ENCODE measurements at places on chromosomes 3 and 15.

GRCh38 chr3:72213296-72214065 is 428.5 kb upstream of the PROK2 start:
- no peaks in the 10 kb centered on the region for H3K4me1 ChIP-seq
- H3K27me3 ChIP-seq, result no peaks in the 10 kb centered on the region
- H3K4me3 ChIP-seq, result no peak overlapping the region
- no peak for DNase-seq
- no peak overlapping the region for H3K27ac ChIP-seq
- H3K36me3 ChIP-seq, result no peaks in the 10 kb centered on the region

DNA sequence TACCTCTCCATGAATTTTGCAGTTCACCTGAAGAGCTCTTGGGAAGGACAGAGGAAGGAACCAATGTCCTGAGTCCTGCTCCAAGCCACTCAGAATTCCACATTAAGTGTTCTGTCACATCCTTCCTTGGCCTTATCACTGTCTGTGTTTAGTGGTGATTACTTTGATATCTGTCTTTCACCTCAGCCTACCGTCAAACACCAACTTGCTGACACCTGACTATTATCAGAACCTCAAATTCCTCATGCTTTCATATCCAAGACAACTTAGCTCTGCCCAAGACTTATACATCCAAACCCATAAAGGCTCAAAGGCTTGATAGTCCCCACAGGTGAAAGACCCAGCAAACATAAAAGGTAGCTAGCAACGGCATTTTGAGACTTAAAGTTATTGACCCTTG is 280.0 kb downstream of the MEX3B start:
- no peaks in the 10 kb centered on the region for H3K27me3 ChIP-seq
- no peak overlapping the region for H3K27ac ChIP-seq
- H3K4me3 ChIP-seq, result no peak overlapping the region
- no peaks in the 10 kb centered on the region for H3K36me3 ChIP-seq

- DNase-seq, result no peak
- no peak overlapping the region for H3K4me3 ChIP-seq
- H3K27ac ChIP-seq, result no peak overlapping the region
- H3K4me1 ChIP-seq, result no peaks in the 10 kb centered on the region
- H3K36me3 ChIP-seq, result no peaks in the 10 kb centered on the region
Measured at GRCh38 chr3:189803254-189803653, 172.1 kb downstream of the TP63 start.

DNA sequence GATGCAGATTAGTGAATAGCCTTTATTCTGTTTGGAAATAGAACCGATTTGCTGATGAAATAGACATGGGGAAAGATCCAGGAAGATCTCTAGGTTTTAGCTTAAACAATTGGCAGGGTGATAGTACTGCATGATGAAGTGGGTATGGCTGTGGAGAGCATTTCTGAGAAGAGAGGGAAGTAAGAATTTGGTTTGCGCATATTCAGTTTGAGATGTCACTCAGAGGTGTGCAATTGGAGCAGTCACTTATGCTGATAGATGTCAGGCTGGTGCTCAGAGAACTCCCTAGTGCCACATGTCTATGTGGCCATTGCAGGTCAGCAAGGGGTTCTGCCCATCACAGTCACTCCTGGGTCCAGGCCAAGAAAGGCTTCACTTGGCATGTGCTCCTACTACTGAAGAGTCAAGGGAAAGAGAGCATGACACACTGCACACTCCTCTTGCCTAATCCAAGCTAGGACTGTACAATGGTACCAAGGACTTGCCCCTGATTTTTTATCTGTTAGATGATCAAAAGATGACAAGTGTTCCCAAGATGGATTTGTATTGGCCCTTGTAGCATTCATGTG is 57.2 kb upstream of the ST8SIA2 start:
- H3K27ac ChIP-seq, result no peak overlapping the region
- no peak overlapping the region for H3K4me3 ChIP-seq
- no peak for DNase-seq
- no peaks in the 10 kb centered on the region for H3K36me3 ChIP-seq
- H3K27me3 ChIP-seq, result peaks cover 5% of the 10 kb centered on the region

GRCh38 chr3:38536671-38537070 is 40.5 kb downstream of the EXOG start:
- no peak for DNase-seq
- H3K27me3 ChIP-seq, result no peaks in the 10 kb centered on the region
- no peak overlapping the region for H3K27ac ChIP-seq
- peaks cover 11% of the 10 kb centered on the region for H3K36me3 ChIP-seq

DNA sequence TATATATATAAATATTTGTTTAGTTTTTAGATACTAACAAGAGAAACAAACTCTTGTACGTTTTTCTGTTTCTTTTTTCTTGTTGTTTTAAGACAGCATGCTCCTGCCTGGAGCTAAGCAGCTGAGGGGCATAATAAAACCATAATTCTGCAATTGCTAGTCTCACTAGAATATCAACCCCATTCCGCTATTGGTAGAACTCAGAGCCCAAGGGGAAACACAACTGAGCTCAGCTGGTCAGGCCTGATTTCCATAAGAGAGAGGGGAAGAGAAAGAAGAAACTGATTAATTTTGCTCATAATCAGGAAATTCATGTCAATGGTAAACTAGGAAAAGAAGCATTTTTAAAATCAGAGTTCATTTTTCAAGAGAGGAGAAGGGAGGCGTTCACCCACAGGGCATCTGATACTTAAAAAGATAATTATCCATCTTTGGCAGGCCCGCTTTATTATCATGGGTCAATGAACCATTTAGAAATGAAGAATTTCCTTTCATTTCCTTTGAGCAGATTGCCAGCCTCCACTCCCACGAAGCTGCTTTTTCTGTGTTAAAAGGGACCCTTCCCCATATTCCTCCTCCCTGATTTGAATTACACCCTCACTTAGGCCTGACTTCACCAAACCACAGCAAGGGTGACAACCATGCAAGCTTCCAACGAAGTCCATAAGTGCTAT is 965.3 kb upstream of the CFAP20DC start:
- H3K4me1 ChIP-seq, result peaks cover 94% of the 10 kb centered on the region
- H3K36me3 ChIP-seq, result peaks cover 22% of the 10 kb centered on the region
- no peak for DNase-seq
- H3K4me3 ChIP-seq, result no peak overlapping the region
- no peaks in the 10 kb centered on the region for H3K27me3 ChIP-seq

DNA sequence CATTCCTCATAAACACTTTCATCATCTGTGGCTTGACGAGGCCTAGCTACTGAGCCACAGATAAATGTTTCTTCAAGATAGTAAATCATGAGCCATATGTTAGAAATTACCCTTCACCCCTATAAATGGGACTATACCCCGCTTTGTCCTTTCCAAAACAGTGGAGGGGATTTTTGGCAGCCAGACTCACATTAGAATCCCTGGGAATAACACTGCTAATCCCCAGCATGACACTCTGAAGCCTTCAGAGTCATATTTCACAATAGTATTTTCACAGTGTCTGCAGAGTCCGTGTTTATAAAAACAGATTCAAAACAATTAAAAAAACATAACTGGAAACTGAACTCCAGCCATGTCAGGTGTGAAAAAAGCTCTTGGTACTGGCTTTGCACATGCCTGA is 271.6 kb downstream of the ERC2 start:
- DNase-seq, result no peak
- no peaks in the 10 kb centered on the region for H3K4me1 ChIP-seq
- no peak overlapping the region for H3K27ac ChIP-seq
- H3K4me3 ChIP-seq, result no peak overlapping the region

GRCh38 chr3:30188713-30189112 is 417.7 kb upstream of the TGFBR2 start:
- H3K27me3 ChIP-seq, result no peaks in the 10 kb centered on the region
- H3K36me3 ChIP-seq, result no peaks in the 10 kb centered on the region
- DNase-seq, result no peak
- no peak overlapping the region for H3K4me3 ChIP-seq
- no peak overlapping the region for H3K27ac ChIP-seq

GRCh38 chr3:23726811-23727548 is 78.8 kb upstream of the UBE2E1 start:
- H3K36me3 ChIP-seq, result no peaks in the 10 kb centered on the region
- H3K27me3 ChIP-seq, result no peaks in the 10 kb centered on the region
- peaks cover 5% of the 10 kb centered on the region for H3K4me1 ChIP-seq
- no peak overlapping the region for H3K4me3 ChIP-seq
- DNase-seq, result no peak

- H3K36me3 ChIP-seq, result no peaks in the 10 kb centered on the region
- H3K27ac ChIP-seq, result no peak overlapping the region
- H3K27me3 ChIP-seq, result no peaks in the 10 kb centered on the region
- H3K4me3 ChIP-seq, result no peak overlapping the region
- no peak for DNase-seq
- H3K4me1 ChIP-seq, result no peaks in the 10 kb centered on the region
Measured at GRCh38 chr3:46508850-46509591, 11.2 kb downstream of the RTP3 start.

DNA sequence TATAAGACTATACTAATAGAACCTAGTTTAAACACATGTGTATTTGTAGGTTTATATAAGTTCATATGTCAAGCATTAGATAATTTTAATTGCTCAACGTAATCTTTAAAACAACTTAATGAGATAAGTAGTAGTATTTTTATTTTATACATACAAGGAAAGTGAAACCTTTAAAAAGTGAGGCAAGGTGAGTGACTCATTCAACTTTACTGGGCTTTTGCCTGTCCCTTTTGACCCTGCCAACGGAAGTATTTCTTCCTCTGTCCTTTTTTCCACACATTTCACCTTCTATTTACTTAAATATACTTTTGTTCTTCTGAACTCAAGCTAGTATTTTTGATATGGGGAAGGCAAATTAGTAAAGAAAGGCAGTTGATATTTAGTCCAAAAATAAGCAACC is 78.5 kb downstream of the KBTBD8 start:
- DNase-seq, result no peak
- H3K27ac ChIP-seq, result no peak overlapping the region
- no peaks in the 10 kb centered on the region for H3K36me3 ChIP-seq
- no peaks in the 10 kb centered on the region for H3K4me1 ChIP-seq
- no peak overlapping the region for H3K4me3 ChIP-seq

DNA sequence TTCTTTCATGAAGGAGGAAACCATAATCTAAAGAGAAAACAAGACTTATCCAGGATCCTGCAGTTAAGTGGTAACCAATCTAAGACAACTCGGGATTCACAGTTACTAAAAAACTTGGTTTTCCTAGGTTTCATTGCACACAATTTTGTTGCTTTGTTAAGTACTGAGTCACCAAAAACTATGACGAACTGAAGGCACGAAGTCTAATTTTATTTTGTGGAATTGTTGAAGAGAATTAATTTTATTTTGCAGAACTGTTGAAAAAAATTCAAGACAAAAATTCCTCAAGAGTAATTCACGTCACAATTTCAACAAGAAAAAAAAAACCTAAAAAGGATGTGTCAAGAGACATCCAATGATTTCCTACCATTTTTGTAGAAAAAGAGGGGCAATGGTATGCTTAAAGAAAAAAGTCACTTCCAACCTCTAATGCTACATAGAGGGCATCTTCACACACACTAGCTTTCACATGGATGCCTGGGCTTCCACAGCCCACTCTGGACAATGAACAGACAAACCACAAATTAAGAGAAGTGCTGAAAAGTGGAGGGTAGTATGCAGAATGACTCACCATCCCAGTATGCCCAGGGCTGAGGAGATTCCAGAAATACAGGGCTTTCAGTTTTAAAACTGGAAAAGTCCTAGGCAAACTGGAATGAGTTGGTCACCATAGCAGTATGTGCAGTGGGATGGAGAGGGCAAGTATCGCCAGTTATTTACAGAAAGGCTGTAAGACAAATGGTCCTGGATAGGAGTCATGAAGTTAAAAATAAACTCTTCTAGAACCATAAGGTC is 29.2 kb downstream of the PLOD2 start:
- DNase-seq, result no peak
- no peaks in the 10 kb centered on the region for H3K36me3 ChIP-seq
- no peaks in the 10 kb centered on the region for H3K27me3 ChIP-seq
- no peak overlapping the region for H3K27ac ChIP-seq

GRCh38 chr15:77474310-77474988 is 53.8 kb downstream of the HMG20A start:
- no peak overlapping the region for H3K4me3 ChIP-seq
- no peak for DNase-seq
- no peaks in the 10 kb centered on the region for H3K27me3 ChIP-seq

- no peak overlapping the region for H3K27ac ChIP-seq
- no peaks in the 10 kb centered on the region for H3K27me3 ChIP-seq
- H3K4me1 ChIP-seq, result no peaks in the 10 kb centered on the region
- H3K36me3 ChIP-seq, result peaks cover 80% of the 10 kb centered on the region
Measured at GRCh38 chr3:32165442-32165841, 59.0 kb downstream of the GPD1L start.

GRCh38 chr3:195003006-195003892 is 267.7 kb downstream of the XXYLT1 start:
- no peak for DNase-seq
- H3K27ac ChIP-seq, result no peak overlapping the region
- H3K4me3 ChIP-seq, result no peak overlapping the region
- H3K36me3 ChIP-seq, result no peaks in the 10 kb centered on the region
- H3K4me1 ChIP-seq, result no peaks in the 10 kb centered on the region

GRCh38 chr3:72818905-72819304 is 29.3 kb downstream of the SHQ1 start:
- no peaks in the 10 kb centered on the region for H3K4me1 ChIP-seq
- H3K27me3 ChIP-seq, result no peaks in the 10 kb centered on the region
- DNase-seq, result no peak
- no peak overlapping the region for H3K4me3 ChIP-seq

GRCh38 chr3:53147903-53148400 is 13.1 kb upstream of the PRKCD start:
- DNase-seq, result no peak
- no peaks in the 10 kb centered on the region for H3K4me1 ChIP-seq
- H3K27me3 ChIP-seq, result peaks cover 11% of the 10 kb centered on the region
- no peak overlapping the region for H3K27ac ChIP-seq
- H3K4me3 ChIP-seq, result no peak overlapping the region

- no peak overlapping the region for H3K27ac ChIP-seq
- no peaks in the 10 kb centered on the region for H3K27me3 ChIP-seq
- DNase-seq, result peak; percentile 46
- H3K36me3 ChIP-seq, result no peaks in the 10 kb centered on the region
- H3K4me1 ChIP-seq, result peaks cover 9% of the 10 kb centered on the region
- H3K4me3 ChIP-seq, result no peak overlapping the region
Measured at GRCh38 chr15:31489801-31490646, 163.4 kb downstream of the KLF13 start.

GRCh38 chr3:43373560-43373928 is 87.2 kb downstream of the SNRK start:
- no peak overlapping the region for H3K27ac ChIP-seq
- H3K27me3 ChIP-seq, result no peaks in the 10 kb centered on the region
- no peaks in the 10 kb centered on the region for H3K4me1 ChIP-seq
- no peaks in the 10 kb centered on the region for H3K36me3 ChIP-seq

DNA sequence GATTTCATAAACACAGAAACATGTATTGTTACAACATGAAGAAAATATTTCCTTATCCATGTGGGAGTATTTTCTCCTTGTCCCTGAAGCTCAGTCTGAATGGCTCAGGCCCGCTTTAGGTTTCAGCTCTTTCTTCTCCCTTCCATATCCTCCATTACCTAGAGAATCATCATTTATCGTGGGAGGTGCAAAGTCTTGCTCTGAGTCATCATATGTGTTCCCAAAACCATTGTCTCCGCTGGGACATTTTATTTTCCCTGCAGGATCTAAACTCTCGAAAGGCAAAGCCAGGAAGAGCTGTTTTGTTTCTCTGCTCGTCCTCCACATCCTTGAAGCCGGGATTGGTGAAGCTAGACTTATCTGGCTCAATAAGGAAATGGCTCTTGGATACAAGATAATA is 571.2 kb downstream of the EDEM1 start:
- no peak overlapping the region for H3K27ac ChIP-seq
- DNase-seq, result no peak
- H3K27me3 ChIP-seq, result peaks cover 5% of the 10 kb centered on the region
- no peak overlapping the region for H3K4me3 ChIP-seq

Data from DND-41 (cell line).